NCI-H1417 treated with DMSO at 0.1 percent for 48 hours (cell line): ENCODE measurements at places on chromosomes 11 and 22.

- DNase-seq = no peak
These were observed 451.3 kb upstream of the KIRREL3 start for GRCh38 chr11:127451861-127452260.

- no peak for DNase-seq
These were observed 164.5 kb upstream of the PLET1 start for GRCh38 chr11:112425121-112425520.

- no peak for DNase-seq
These were observed 2.3 kb upstream of the IRAG1 start for GRCh38 chr11:10695833-10696232.

GRCh38 chr11:66228521-66228920, 39.9 kb upstream of the RAB1B start:
- DNase-seq = no peak

- DNase-seq = no peak
These were observed 92.2 kb downstream of the SPATA19 start for GRCh38 chr11:133753150-133753549.

- DNase-seq = no peak
These were observed 3.1 kb downstream of the ARHGAP1 start for GRCh38 chr11:46697303-46697702.

- no peak for DNase-seq
These were observed 22.0 kb downstream of the RSPH14 start for GRCh38 chr22:23119494-23120414.

DNA sequence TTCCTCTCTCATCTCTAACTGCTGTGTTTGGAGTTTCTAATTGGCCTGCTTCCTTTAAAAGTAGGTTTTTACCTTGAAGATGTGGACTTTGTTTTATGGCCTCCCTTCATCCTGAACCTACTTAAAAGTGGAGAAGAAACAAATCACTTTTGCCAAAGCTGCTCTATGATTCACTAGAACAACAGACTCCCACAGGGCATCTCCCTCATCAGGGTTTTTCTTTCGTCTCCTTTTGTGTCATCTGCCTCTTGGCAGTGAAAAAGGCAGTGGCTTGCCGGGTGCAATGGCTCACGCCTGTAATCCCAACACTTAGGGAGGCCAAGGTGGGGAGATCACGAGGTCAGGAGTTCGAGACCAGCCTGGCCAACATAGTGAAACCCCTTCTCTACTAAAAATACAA, 186.6 kb upstream of the MTNR1B start:
- no peak for DNase-seq

DNA sequence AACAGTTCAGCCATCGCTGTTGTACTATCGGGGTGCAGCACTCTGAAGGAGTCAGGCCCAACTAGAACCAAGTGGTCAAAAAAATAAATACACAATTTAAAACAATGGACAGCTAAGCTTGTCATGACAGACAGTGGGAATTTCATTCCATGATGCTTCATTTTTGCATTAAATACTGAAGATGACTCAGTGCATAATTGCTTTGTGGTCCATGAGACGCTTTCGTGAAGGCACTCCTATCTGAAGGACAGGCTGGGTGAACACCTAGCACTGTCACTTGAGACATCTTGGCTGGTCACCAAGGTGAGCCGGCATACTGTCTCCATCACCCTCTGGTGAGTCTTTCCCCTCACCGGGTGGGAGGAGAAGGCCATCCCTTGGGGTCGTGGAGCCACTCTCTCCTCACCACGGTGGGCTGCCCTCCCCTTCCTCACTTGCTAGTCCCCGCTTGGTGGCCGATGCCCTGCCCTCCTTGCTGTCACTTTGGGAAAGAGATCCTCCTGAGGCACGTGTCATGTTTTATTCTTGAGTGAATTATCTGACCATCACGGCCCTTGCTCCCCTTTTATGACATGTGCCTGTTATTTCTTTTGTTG, 4.9 kb upstream of the TESMIN start:
- no peak for DNase-seq

DNA sequence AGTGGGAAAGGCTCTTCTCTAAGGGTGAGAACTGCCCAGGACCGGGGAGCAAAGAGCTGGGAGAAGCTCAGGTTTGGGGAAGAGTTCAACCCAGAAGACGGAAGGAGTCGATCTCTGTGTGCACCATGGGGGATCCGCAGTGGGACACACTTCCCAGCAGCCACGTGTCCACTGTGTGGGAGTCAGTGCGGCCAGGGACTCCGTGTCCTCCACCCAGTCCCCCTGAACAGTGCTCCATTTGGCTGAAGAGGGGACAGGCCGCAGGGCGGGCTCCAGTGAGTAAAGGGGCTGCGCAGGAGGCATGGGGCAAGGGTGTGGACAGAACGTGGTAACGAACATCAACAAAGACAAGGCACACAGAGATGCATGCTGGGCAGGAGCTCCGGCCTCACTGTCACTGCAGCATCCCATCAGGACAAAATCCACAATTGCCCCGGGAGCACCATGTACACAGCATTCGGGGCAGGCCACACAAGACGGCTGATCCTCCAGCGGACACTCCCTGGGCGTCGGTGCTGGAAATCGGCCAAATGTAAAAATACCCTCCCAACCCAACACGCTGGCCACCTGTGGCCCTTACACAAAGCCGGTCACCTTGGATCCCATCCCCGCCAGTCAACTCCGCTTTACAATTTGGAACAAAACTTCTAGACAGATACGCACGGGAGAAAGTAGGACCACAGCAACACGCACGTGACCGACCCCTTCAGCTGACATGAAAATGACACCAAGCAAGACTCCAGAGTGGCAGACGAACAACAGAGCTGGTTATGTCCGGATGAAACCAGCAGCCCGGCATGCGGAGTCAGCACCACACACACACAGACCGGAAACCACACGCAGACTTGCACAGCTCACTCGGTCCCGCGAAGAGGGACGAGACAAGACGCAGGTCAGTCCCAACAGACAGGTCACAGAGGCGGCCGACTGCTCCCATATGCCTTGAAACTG, 366.8 kb downstream of the SHANK2 start:
- DNase-seq = no peak

DNA sequence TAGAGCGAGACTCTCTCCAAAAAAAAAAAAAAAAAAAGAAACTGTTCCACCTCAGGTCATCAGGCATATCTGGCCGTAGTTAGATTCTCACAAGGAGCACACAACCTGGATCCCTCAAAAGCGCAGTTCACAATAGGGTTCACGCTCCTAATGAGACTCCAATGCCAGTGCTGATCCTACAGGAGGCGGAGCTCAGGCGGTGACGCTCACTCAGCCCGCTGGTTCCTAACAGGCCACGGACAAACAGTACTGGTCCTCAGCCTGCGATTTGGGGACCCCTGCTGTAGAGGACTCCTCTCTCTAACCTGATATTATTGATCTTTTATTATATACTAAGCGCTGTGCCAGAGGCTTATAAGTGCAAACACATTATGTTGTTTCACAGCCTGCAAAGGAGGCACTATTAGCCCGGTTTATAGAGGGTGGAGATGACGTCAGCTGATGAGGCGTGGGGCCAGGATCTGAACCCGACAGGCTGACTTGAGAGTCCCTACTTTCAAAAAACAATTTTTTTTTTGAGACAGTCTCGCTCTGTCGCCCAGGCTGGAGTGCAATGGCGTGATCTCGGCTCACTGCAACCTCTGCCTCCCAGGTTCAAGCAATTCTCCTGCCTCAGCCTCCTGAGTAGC, 4.9 kb upstream of the MAFF start:
- no peak for DNase-seq

DNA sequence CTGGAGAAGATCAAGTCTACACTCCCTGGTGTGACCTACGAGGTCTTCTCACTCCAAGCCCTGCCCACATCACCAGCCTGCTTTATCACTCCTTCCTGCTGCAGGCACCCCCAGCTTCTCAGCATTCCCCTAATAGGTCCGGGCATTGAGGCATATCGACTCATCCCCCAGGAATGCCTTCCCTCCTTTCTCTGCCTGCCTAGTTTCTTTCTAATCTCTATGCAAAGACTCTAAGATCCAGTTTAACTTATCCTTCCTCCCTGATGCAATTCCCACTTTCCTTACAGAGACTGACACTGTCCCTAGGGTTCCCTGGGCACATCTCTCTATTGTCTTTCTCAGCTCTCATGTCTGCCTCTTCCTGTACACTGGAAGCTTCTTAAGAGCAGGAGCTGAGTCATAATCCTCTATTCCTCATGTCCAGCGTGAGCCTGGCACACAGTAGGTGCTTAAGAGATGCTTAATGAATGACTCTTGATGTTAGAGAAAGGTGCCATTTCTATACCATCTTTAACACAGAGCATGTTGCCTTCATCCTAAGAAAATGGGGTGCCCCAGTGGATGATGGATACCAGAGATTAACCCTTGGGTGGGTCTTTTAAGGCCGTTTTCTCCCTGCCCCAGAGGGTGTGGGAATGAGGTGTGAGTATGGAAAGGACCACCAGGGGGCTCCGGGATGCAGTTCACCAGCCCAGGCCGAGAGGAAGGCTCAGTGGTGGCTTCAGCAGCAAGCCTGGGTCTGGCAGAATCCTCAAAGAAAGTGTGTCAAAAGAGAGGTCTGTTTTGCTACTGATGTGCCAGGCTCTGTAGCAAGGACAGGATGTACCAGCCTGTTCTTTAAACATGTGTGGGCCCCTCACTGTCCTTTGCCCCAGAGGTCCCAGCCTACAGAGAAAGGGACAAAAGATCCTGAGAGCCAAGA, 34.7 kb downstream of the PARVA start:
- no peak for DNase-seq

DNA sequence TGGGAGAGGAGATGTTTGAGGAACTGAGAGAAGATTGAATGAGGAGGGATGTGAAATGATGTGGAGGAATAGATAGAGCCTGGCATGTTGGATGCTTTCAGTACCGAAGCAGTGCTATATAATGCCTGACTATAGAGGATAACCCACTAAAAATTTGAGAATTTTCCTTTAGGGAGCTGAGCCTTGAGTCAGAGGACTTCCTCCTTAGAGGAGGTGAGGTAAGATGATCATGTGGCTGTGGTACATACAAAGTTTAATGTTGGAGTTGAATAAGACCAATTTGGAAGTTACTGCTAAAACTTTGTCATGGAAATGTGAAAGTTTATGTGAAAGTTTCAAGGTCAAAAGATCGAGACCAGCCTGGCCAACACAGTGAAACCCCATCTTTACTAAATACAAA, 66.9 kb downstream of the YAP1 start:
- no peak for DNase-seq

DNA sequence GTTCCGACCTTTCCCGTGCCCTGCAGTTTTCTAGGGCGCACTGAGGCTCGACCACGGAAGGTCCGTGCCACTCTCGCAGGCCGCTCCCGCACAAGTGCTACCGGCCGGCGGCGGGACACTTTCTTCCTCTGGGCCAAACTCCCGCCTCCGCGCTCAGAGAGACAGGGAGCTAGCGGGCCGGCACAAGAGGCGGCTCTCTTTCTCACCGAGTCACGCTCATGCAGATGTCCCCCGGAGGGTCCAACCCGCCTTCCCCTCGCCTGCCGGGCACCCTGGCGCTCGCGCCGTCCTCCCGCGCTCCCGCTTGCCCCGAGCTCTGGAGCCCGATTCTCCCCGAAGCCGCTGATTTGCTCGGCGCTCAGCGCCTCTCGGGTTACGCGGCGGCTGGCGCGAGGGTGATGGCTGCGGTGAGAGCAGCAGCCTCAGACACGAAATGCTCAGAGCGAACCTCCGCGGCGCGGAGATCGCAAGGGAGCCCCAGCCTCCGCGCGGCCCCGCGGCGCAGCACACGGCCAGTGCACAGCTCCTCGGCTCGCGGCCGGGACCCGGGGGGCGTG, 1.0 kb downstream of the LMO1 start:
- no peak for DNase-seq

GRCh38 chr11:73659961-73660360, 13.6 kb downstream of the PLEKHB1 start:
- DNase-seq = no peak

- no peak for DNase-seq
These were observed 184.1 kb upstream of the SYT13 start for GRCh38 chr11:45470151-45470793.

DNA sequence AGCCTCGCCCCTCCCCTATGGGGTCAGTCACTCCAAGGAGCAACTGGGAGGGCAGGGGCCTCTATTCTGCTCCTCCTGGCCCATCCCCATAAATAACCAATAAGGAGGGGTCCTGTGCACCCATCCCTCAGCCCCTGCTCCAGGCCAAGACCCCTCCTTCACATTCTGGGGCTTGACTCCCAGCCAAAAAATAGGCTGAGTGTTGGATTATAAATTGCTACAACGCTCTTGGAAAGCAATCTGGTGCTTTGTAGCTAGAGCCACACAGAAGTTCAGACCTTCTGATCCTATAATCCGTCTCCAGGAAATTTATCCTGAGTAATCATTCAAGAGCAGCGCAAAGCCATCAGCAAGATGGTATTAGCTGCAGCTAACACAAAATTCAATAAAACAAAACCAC, 42.5 kb downstream of the ABCC8 start:
- no peak for DNase-seq

GRCh38 chr11:108592591-108593213, 866 bp downstream of the EXPH5 start:
- DNase-seq = no peak

DNA sequence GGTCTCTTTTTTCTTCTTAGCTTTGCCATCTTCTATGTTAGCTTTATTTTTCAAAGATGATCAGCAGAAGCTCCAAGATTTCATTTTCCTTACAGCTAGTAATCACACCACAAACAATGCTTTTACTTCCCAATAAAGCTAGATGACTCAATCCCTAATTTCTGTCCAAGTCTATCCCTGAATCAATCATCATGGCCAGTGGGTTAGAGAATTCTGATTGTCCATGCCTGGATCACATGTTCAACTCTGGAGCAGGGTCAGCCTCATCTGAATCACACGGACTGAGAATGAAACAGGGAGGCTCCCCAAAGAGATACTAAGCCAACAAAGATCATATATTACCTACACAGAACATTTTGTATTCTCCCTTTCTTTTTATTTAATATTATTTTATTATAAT, 79.6 kb downstream of the BBOX1 start:
- DNase-seq = no peak

DNA sequence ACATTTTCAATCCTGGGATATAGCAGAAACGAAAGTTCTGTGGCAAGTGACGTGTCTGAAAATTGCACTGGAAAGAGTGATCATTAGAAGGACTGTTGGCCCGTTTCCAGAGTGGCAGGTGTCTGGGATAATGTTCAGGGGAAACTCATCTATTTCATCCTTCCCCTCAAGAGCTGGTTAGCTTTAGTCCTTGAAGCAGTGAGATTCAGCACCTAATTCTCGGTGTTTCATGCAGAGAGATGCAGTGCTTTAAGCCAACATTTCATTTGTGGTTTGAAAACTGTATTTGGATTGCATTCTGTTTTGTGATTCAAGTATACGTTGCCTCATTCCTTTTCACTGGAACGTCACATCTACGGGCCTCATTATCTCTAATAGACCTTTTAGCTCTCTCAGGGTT, 205.0 kb upstream of the RAG2 start:
- DNase-seq = no peak
